CD4-positive, alpha-beta T cell treated with Interleukin-6 at 100 ng/mL for 8 hours (primary cell): ENCODE measurements at places on chromosomes 16 and 17.

- DNase-seq, result no peak
These were observed 377 bp upstream of the CRHR1 start for GRCh38 chr17:45783593-45784292.

GRCh38 chr16:10888320-10888937 lies 11.4 kb downstream of the CIITA start:
- no peak for DNase-seq

DNA sequence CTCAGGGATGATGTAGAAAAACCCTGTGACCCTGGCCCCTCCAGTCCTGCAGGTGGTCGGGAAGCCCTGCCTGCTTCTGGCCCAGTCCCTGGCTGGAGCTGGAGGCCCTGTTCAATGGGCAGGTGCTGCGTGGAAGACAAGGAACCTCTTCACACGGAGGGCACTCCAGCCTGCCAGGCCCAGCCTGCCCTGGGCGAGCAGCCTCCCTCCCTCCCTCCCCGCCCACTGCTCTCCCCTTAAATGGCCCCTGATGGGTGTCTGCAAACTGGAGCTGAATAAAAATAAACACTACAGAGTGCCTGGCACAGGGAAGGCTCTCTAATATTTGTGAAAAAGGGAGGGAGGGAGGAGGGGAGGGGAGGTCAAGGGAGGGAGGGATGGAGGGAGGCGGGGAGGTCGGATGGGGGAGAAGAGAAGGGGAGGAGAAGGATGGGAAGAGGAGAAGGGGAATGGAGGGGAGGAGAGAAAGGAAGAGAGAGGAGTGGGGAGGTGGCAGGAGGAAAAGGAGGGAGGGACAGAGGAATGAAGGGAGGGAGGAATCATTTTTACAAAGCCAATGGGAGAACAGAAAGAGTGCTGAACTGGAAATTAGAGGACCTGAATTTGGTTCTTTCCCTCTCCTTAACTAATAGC lies 222.8 kb upstream of the TNRC6C start:
- no peak for DNase-seq

DNA sequence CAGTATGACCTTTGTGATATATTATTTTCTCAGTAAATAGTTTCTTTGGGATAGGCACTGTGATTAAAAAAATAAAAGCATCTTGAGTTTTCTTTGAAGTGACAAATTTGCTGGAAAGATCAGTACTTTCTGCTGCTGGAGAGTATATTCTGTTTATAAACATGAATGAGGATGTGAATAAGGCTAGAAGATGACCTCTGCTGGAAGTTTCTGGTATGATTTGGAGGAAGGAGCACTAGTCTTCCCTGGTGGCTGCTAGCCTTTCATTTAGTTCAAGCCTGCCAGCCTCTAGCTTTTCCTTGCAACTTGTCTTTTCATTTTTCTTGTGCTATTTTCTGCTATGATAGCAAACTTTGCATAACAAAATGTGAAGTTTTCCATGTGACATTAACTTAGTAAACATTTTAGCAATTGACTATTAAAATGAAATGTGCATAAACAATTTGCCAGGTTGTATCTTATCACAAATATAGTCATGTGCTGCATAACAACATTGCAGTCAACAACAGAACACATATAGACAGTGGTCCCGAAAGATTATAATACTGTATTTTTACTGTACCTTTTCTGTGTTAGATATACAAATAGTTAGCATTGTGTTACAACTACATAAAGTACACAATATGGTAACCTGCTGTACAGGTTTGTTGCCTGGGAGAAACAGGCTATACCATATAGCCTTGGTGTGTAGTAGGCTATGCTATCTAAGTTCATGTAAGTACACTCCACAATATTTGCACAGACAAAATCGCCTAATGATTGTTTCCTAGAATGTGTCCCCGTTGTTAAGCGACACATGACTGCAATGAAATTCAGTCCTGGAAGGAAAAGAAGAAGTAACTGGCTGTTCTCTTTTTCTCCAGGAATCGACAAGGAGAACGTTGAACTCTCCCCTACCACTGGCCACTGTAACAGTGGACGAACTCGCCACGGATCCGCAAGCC lies 18.1 kb upstream of the RAB11FIP4 start:
- DNase-seq, result peak; percentile 68

DNA sequence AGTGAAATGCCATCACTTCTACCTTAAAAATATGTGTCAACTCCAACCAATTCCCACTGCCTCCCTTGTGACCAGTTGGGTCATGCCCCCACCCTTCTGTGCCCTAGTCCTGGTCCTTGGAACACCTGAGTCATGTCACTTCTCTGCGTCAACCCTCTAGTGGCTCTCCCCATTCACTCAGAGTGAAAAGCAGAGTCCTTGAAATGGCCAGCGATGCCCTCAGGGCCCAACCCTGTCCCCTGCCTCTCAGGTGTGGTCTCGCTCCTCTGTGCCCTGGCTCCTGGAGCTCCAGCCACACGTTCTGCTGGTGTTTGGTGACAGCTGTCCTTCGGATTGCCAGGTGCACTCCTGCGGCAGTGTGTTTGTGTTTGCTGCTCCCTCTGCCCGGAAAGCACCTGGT lies 89.2 kb downstream of the SPECC1 start:
- DNase-seq, result no peak
